Suppressor macrophage (primary cell): ENCODE measurements at places on chromosomes 3 and 15.
A peak's percentile ranks its signal among the peaks of the same experiment; 100 is the strongest.

DNA sequence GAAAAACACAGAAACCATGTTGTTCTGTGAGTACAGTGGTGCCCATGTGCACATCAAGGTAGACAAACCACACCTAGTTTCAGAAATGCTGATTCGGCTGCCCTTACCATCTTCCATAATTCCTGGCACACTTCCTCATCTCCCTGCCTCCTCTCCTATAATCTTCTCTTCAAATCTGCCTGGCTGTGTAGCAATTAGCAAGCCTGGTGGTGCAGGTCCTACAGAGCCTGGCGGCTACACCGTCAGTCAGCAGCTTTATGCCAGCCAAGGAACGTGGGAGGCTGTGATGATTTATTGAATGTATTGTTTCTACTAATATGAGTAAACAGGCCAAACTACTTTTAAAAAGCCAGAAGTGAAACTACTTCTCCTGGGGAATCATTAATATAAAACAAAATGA lies 106.8 kb downstream of the SEMA6D start:
- DNase-seq = no peak

DNA sequence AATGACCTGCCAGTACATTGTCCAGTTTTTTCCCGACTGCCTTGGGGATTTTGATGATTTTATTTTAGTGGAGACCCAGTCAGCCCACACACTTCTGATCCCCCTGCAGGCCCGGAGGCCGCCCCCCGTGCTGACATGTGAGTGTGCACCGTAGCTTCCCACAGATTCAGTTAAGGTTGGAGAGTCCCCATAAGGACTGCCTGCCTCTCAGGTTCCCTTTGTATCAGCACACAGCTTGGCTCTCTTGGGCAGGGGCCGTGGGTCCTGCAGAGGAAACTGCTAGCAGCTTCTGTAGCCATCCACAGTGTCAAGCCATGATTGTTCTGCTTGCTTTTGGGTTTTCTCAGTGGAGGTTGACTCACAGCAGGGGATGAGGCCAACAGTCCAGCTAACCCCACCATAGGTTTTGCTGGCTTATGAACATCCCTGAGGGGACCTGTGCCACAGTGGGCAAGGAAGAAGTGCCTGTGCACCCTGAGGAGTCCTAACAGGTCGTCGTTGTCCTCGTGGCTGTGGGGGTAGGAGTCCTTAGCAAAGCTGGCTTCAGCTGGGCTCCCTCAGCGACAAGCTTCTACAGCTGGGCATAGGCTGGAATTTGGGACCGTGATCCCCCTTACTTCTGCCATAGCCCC lies 46.4 kb downstream of the DLEC1 start:
- DNase-seq = no peak

- DNase-seq = peak; percentile 52
Observed at GRCh38 chr3:147361454-147362420, 44.6 kb downstream of the ZIC4 start.

DNA sequence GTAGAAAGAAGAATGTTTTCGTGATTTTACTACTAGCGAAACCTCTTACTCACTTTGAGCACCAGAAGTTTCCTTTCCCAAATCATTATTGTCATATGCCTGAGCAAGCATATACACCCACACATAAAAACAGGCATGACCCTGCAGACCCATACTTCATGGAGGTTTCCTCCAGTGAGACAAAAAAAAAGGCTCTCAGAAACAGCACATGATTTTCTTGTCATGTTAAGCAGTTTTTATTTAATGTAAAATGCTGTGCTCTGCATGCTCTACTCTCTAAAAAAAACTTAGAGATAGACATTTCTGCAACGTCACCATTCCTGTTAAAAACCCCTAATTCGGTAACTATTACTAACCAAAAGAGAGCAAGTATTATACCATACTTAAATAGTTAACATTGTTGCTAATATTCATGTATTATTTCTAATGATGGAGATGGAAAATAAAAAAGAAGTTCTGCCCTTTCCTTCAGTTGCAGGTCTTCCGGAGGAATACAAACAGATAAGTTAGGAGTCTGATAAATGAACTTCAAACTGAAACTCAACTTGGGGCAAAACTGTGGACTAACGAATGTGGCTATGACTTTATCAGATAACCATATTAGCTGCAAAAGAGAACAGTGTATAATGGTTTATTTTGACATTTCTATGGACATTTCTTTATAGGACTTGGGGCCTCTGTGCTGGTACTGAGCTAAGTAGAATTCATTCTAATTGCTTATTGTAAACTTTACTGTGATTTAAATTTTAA lies 15.9 kb downstream of the CD200R1 start:
- DNase-seq = peak; percentile 37

DNA sequence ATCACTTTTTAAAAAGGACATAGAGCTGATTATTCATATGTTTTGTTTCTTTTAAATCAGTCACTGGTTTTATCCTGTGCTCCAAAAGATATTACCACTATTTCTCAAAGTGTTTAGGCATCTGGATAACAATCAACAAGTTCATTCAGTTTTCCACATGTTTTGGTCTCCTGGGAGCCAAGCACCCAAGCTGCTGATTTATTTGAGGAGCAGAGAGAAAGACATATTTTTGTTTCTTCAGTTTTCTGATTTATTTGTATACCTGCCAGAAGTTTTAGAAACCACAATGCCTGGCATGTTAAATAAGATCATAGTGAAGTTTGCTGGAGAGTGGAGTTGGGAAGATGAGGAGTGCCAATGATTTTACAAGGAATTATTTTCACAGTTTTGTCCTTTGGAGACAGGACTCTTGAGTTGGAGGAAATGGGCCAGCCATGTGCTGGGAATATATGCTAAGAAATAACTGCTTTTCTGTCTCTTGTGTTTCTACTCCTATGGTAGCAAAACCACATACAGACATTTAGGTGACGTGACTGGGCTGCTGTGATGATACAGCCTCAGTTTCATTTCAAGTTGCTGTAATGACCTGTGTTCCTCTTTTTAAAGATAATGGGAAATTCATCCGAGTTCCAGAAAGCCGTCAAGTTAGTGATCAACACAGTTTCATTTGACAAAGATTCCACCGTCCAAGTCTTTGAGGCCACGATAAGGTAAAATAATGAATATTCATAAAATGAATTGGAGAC lies 11.7 kb downstream of the EDEM1 start:
- peak; percentile 85 for DNase-seq

- no peak for DNase-seq
Observed at GRCh38 chr3:60752809-60753208, 498.4 kb downstream of the FHIT start.

GRCh38 chr3:167330993-167331785 lies 48.9 kb downstream of the ZBBX start:
- DNase-seq = no peak

DNA sequence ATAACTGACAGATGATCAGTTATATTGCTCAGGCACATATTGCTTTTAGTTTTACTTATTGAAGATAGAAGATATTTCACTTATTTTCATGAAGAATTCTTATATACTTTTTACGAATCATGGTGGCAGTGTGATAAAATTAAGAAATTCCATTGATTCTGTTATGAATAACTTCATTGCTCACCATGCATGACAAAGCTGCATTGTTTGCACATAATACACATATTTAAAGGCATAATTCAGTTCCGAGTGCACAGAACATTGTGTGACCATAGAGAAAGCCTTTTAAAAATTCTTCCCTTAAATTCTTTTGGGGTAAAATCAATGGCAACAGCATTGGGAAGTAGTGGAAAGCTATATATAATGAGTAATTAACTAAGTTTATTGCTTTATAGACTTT lies 82.5 kb upstream of the NAALADL2 start:
- DNase-seq = no peak

- DNase-seq = no peak
Observed at GRCh38 chr3:74539876-74540275, 74.6 kb downstream of the CNTN3 start.
